ENCODE measurements at places on chromosomes 16 and 17.

DNA sequence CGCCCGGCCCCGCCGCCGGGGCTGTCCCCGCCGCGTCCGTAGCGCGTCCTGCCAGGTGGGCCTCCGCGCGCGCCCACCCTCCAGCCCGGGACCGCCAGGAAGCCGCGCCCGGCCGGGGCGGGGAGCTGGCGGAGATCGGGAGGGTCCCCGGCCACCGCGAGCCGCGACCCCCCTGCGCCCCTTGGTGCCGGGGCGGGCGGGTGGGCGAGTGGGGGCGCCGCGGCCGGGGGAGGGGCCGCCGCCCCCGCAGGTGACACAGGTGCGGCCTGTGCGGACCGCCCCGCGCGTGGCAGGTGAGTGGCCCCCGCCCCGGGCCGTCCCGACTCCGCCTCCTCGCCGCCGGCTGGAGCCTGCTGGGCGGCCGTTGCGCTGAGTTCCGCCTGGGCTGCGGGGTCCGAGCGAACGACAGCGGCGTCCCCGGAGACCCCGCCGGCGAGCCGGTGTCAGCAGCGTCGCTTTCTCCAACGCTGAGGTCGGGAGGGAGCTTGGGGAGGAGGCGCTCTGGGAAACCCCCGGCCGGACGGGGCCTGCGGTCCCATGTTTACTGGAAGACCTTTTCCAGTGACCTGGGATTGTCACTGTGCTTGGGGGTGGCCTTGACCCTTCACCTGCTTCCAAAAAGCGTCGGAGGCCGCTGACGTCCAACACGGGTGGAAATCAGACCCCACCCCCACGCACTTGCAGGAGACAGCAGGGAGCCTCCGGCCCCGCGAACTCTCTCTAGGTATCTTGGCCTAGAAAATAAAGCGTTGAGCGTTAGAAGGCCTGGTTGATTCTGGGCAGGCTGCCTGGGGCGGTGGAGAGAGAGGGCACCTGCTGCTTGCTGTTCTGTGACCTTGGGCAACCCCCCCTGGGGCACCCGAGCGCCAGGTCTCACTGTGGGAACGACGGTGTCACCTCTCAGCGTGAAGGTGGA lies 542 bp downstream of the KLHL36 start:
- DNase-seq, result peak; percentile 34

GRCh38 chr16:84749815-84750214 lies 50.0 kb downstream of the USP10 start:
- no peak for DNase-seq

DNA sequence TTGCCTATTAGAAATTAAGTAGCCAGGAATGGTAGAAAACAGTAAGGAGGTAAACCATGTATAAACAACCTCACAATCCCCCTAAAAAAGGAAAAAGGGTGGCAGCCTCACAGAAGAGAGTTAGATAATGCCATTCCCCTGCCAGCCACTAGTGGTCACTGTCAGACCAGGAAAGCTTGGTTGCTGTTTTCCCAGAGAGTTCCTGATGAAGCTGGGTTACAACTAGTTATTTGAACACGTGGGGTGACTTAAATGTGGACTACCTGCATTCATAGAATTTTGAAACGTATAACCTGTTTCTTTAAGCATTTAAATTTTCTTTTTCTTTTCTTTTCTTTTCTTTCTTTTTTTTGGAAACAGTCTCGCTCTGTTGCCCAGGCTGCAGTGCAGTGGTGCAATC lies 5.8 kb downstream of the GPRC5C start:
- DNase-seq, result no peak

DNA sequence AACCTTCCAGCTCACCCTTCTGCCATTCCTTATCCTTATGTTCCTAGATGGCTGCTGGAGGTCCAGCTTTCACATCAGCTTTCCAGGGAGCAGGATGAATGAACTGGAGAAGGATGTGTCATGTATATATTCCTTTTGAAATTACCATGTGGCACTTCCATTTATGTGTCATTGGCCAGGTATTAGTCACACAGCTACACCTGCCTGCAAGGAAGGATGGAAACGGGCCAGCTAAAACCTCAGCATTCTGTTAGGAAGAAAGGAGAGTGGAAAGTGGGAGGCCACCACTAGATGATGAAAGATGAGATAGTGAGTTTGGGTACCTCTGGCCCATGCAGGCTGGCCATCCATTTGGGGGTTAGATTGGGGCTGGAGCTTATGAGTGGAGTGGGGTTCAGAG lies 67.5 kb downstream of the KSR1 start:
- no peak for DNase-seq

DNA sequence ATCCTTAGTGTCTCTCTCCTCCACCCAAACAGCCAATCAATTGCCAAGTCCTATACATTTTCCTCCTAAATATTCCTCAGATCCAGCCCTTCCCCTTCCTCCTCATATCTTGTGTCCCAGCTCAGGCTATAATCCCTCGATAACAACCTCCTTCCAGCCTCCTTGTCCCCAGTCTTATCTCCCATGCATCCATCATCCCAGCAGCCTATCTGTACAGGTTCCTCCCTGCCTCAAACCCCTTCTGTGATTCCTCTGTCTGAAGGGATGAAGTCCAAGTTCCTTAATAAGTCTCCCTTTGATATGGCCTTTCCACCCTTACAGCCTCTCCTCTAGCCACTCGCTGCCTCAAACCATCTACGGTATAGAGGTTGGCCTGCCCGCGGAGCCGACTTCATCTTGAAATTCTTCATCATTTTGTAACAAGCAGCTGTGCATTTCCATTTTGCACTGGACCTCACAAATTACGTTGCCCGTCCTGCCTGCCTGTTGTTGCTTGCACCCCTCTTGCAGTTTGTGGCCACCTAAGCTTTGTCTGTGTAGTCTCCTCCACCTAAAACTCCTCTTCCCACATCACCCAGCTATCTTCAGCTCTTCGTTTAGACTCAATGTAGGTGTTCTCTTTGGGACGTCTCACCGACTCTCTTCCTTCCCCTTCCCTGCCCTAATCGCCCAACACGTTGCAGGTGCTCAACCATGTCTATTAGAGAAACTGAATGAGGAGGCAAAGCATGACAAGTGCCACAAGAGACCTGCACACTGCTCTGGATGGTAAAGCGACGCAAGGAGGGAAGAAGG lies 786 bp upstream of the CDK5RAP3 start:
- DNase-seq, result no peak

DNA sequence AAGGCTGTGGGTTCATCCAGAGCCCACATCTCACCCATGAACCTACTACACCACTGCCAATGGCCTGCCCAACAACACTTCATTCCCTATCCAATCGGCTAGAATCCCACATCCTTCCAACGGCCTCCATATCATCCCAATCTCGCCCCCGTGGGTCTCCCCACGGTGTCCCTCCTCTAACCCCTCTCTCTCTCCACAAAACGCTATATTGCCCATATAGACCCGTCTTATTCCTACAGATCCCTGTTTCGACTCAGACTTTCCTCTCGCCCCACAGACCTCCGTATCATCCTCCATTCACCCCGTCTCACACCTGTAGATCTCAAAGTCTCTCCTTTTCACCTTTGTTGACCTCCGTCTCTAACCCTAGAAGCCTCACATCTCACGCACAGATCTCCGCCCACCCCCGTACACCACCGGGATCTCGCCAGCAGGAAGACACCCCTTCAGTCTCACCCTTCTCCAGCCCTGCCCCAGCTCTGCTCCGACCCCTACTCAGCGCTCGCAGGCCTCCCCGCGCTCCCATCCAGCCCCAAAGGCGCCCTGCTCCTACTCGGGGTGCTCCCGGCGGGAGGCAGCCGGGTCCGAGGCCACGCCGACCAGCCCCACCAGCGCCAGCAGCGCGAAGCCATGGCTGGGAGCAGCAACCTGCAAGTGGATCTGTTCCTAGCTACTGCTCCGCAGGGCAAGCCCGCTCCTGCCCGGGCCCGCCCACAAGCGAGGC lies at the start of gene FDXR:
Gene FDXR (minus strand): TSS at position 682 of the 724 bp plus-strand sequence. CDS start 50 bp downstream, at position 632.
- DNase-seq, result no peak

DNA sequence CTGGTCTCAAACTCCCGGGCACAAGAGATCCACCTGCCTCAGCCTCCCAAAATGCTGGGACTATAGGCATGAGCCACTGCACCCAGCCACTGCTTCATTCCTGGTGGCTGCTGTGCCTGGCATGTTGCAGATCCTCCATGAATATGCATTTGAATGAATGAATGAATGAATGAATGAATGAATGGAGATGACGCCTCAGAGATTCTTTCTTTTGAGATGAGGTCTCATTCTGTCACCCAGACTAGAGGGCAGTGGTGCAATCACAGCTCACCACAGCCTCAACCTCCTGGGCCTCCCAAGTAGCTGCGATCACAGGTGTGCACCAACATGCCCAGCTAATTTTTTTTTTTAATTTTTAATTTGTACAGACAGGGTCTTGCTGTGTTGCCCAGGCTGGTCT lies 5.2 kb downstream of the SPN start:
- no peak for DNase-seq

GRCh38 chr16:7074715-7075114 lies 257.9 kb upstream of the RBFOX1 start:
- DNase-seq, result no peak

GRCh38 chr17:71111934-71112333 lies 942.6 kb downstream of the KCNJ2 start:
- DNase-seq, result no peak

DNA sequence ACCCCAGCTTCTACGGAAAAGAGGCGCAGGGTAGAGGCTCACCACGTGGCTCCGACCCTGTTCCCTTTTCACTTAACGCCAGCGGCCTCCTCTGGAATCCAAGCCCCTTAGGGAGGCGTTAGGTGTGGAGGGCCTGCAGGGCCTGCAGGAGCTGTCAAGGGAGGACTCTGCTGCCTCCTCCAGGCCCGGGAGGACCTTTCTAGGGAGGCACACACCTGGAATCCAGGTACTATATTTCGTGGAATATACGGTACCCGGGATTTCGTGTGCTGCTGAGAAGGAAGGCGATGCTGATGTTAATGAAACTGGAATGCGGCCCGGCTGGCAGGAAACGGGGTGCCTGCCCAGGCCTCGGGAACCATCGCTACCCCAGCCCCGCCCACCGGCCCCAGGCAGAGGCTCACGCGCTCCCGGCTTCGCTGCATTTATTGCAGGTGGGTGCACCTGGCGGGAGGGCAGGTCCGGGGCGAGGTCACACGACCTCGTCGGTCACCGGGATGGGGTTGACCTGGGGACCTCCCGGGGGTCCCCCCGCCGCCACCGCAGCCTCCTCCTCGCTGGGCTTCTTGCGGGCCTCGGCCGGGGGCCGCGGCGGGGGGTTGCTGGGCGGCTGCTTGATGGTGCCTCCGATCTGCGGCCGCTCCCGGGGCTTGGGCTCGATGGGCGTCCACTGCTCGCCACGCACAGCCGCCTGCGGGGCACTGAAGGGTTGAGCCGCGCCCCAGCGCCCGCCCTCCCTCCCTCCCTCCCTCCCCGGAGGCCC lies 4.7 kb downstream of the IL17C start:
- DNase-seq, result no peak

DNA sequence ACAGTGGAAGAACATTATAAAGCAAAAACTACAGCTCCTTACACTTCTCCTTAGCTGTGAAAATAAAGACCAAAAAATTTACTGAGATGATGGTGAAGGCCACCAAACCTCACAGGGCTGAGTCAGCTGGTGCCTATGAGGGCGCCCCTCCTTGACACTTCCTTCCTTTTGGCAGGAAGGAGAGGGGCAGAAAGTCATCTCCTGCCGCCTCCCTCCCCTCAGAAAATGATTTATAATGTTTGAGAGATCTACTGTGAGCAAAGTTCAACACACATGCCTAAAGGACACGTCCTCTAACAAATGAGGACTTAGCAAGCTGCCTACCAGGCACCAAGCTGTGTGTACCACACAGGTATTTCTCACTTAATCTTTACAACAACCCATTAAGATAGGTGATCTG lies 245.7 kb downstream of the PRKCA start:
- no peak for DNase-seq

DNA sequence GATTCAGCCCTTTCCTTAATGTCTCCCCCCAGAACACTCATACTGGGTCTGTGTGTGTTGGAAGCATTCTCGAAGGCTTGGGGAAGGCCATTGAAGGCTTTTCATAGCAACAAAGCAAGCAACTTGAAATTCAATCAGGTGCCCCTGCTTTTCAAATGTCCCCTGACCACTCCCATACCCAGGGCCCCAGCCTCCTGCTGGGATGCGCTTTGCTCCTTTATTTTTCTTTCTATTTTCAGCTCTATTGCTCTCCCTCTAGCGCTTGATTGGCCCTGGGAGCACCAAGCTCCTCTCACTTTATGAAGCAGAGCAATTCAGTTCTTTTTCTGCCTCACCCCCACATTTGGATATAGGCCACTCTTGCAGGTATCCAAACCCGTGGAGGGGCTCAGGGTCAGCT lies 92.0 kb downstream of the WSCD1 start:
- no peak for DNase-seq

DNA sequence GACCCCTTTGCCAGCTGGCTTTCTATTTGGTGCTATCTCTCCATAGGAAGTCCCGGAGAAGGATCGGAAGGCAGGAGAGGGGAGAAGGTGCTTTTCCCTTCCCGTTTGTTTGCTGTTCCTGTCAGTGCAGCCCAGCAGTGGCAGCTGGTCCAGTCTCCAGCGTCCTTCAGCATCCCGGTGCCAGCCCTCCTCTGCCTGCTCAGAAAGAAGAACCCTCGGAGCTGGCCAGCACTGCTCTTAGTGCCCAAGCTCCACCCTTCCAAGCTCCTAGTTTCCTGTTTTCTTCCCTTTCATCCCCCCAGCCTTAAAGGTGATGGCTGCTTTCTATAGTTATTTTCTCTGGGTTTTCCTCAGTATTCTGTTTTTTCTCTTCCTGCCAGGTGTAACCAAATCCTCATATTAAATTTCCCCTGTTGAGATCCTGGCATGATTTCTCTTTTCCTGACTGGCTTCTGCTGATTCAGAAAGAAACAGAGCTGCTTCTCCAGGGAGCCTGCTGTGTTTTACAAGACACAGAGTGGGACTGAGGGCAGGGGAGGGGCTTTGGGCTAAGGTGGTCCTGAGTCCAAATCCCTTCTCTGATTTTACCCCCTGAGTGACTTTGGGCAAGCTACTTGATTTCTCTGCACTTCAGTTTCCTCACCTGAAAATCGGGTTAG lies 186.8 kb downstream of the COPRS start:
- no peak for DNase-seq

DNA sequence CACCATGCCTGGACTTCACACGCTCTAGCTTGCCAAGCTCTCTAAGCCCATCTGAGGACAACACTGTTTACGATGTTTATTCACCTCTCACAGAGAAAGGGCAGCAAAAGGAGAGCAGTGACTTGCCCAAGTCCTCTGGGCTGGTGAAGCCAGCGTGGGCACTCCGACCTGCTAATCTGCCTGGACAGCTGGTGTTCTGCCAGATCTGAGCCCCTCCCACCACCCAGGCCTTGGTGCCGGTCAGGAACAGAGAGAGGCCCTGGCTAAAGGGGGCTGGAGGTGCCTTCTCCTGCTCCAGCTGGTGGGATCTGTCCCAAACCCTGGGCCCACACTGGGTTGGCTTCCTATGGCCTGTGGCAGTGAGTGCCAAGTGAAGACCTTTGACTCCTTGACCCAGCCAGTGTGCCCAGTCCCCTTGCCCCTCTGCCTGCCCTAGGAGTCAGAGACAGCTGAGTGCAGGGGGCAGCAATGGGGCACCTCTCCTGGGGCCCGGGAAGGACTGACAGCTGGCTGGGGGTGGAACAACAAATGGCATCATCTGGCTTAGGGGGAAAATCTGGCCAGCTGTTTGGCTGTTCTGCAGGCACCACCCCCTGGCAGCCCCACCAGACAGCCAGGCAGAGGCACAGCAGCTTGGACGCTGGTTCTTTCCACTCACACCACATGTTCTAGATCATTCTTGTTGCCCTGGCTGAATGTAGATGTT lies 1.8 kb upstream of the SLC4A1 start:
- peak; percentile 91 for DNase-seq

All from hematopoietic multipotent progenitor cell treated with erythropoietin and hydrocortisone succinate and interleukin-3 and kit ligand, for 17 days (in vitro differentiated cells).